HAP-1 (cell line): ENCODE measurements at places on chromosomes 4 and X.
A peak's percentile ranks its signal among the peaks of the same experiment; 100 is the strongest.

DNA sequence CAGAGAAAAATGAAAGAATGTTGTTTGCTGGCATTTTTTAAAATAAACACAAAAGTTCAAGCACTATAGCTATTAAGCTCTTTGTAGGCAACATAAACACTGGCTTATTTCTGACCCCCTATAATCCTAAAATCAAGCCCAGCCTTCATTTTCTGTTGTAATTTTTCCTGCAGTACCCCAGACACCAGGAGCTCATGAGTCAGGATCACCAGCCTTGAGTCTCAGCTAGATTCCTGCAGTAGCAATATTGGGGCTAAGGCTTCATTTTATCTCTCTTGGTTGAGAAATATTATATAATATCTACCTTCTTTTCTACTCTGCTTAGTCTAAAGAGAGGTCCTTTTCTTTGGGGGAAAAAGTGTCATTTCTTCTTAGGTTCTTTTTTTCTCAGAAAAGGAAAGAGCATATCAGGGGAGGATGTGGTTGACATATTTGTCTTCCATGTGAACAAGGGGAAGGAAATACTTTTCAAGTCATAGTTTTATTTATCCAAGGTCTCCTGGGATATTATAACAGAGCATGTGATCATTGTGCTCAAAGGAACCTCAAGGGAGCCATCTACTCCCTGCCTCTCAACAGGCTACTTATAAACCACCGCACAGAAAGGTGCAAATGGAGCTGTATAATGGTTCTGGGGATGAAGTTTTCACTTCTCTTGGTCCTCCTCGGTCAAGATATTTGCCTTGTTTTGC, 678.3 kb upstream of the NR3C2 start:
- no peak for DNase-seq

- DNase-seq: no peak
Observed at GRCh38 chr4:80054375-80054774, 18.7 kb downstream of the ANTXR2 start.

GRCh38 chrX:72245461-72246089, 6.7 kb upstream of the ERCC6L start:
- DNase-seq: peak; percentile 60

GRCh38 chr4:32087211-32087610, 1367.0 kb downstream of the PCDH7 start:
- no peak for DNase-seq

GRCh38 chrX:143571521-143571920, 54.2 kb upstream of the SPANXN3 start:
- DNase-seq: no peak

- no peak for DNase-seq
Observed at GRCh38 chrX:150694738-150695410, 1.7 kb downstream of the MTMR1 start.

DNA sequence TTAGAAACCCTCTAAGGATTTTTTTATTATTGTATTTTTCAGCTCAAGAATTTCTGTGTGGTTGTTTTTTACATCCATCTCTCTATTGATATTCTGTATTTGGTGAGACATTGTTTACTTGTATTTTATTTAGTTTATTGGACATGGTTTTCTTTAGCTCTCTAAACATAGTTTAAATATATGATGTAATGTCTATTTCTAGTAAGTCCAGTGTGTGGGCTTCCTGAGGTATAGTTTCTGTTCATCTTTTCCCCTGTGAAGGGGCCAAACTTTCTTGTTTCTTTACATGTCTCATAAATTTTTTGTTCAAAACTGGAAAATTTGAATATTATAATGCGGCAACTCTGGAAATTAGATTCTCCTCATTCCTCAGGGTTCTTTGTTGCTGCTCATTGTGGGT, 28.2 kb upstream of the ATRX start:
- no peak for DNase-seq

DNA sequence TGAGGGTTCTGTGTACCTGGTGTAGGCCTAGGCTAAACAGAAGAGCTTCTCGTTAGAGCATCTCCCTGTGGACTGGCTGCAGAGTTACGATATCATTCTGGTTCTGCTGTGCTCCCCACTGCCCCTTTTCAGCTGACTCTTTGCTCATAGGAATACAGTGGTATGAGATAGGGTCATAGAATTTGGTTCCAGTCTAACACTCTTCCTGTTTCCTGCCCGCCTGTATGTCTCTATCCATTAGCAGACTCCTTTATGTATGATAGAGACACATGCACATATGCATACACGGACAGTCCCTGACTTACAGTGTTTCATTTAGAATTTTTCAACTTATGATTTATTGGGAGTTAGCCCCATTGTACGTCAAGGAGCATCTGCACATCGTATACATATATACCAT, 15.3 kb downstream of the RNF4 start:
- no peak for DNase-seq

GRCh38 chrX:131762802-131763234, 218.9 kb downstream of the OR13H1 start:
- DNase-seq: no peak

GRCh38 chr4:41432881-41433280, 105.1 kb upstream of the LIMCH1 start:
- DNase-seq: peak; percentile 61

- no peak for DNase-seq
Observed at GRCh38 chr4:41460641-41461040, 77.3 kb upstream of the LIMCH1 start.

DNA sequence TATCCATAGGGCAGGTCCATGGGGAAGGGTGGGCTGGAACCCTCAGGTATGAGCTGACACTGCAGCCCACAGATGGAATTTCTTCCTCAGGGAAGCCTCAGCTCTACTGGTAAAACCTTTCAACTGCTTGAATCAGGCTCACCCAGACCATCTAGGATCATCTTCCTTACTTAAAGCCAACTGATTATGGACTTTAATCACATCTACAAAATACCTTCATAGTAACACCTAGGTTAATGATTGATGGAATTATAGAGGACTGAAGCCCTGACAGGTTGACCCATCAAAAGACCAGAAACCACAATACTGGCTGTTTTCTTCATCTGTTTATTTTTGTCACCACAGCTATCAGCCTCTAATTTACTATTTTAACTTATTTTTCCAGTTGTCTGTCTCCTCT, 188.9 kb upstream of the BOD1L1 start:
- no peak for DNase-seq

DNA sequence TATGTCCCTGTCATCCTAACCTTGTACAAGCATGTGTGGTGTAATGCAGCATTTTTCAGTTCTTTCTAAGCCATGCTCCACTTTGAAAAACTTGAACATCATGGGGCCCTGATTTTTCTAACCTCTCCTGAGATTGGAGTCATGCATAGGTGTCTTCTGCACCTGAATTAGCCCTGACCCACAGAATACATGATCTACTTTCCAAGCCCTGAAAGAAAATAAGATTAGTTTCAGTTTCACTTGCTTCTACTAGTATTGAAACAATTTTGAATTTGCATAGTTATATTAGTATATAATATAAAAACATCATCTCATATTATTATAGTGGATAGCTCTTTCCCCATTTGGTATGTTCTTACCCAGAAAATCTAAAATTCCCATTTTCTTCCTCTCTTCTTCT, 178.2 kb downstream of the HS3ST1 start:
- no peak for DNase-seq

DNA sequence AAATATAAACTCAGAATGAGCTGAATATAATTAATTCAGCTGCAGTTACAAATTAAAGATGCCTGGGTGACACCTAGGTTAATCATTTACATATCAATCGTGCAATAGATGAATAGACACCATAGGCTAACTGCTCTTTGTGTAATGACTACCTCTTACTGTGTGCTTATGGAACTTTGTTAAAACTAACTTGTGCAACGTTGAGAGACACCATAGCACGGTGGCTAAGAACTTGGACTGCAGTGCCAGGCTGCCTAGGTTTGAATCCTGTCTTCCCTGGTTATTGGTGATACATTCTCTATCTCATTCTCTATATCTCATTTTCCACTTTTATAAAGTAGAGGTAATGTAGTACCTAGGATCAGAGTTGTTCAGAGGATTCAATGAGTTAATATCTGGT, 46.9 kb downstream of the SMAD1 start:
- DNase-seq: peak; percentile 14

DNA sequence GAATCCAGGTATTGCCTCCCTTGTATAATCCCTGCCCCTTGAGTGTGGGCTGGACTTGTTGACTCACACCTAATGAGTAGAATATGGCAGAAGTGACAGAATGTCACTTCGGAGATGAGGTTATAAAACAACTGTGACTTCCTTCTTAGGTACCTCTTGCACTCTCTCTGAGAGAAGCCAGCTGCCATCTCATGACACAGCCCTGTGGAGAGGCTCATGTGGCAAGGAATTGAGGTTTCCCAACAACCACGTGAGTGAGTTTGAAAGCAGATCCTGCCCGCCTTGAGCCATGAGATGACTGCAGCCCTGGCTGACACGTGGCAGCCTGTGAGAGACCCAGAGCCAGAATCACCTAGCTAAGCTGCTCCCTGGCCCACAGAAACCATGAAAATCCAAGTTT, 13.5 kb downstream of the ASB11 start:
- DNase-seq: no peak

DNA sequence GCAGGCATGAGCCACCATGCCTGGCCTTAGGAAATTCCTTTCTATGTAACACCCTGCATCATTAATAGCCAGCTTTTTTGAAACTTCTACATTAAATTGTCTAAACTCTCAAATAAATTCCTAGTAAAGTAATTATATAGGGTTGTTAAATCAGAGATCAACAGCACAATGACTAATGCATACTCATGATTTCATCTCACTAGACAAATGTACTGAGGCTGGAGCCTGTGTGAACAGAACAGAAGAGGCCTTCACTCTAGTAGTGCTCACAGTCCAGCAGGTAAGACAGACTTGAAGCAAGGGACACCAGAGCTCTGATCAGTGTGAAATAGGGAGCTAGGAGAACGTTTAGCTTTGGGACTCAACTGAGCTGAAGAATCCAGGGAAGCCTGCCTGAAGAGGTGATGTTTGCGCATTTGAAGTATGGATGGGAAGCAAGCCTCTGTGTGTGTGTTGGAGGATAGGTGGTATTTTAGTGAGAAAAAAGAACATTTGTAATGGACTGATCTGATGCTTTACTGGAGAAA, 3.9 kb downstream of the ZFP42 start:
- no peak for DNase-seq

DNA sequence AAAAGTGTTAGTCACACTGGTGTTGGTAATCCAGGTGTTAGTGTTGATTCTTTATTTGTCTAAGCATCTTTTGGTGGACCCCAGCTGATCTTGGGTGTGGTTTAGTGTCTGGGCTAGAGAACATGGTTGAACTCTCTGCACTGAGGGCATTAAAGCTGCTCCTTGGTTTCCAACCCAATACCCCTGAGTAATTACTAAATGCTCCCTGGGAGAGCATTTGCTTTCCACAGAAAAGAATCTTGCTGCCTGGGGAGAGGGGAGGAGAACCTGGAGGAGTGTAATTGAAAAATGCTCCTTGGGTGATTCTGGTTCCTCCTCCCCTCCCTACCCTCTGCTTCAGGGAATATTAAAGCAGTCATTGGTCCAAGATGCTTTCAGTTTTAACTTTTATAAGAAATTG, 3.1 kb downstream of the GUCY1B1 start:
- DNase-seq: no peak

DNA sequence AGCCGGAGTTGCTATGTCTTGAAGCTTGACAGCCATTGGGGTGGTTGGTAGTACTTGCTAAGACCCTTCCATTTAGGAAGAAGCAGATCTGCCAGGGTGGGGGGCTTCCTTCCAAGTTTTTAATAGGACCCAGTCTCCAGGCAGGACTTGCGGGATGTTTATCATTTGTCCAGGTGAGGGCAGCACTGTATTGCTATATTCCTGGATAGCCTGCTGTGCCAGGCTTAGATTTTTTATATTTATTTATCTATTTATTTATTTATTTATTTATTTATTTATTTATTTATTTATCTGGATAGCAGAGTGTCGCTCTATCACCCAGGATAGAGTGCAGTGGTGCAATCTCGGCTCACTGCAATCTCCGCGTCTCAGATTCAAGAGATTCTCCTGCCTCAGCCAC, 87.4 kb upstream of the CT45A1 start:
- no peak for DNase-seq

DNA sequence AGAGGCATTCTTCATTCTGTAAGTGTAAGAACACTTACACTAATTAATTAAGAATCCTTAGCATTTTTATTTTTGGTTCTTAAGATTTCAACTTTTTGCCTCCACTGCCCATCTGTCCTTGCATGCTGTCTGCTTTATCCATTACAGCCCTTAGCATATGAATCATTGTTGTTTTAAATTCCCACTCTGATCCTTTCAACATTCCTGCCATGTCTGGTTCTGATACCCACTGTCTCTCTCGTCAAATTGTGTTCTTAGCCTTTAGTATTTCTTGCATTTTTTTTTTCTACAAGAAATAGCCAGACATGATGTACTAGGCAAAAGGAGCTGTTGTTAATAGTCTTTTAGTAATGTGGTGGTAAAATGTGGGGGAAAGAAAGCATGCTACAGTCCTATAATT, 1360.0 kb downstream of the TECRL start:
- no peak for DNase-seq

DNA sequence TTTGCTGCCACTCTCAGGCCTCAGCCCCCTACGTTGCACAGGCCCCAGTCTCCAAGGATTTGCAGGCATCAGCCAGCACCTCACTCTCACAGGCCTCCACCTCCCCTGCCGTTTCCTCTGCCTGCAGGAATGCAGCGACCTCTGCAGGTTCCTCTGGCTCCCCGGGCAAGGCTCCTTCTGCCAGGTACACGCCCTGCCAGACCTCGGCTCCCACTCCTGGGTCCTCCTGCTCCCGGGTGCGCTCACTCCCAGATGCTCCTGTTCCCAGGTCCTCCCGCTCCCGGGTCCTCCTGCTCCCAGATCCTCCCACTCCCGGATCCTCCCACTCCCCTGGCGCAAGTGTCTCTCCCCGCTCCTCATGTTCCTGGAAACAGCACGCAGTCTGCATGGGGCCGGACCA, 144.4 kb upstream of the RADX start:
- no peak for DNase-seq

DNA sequence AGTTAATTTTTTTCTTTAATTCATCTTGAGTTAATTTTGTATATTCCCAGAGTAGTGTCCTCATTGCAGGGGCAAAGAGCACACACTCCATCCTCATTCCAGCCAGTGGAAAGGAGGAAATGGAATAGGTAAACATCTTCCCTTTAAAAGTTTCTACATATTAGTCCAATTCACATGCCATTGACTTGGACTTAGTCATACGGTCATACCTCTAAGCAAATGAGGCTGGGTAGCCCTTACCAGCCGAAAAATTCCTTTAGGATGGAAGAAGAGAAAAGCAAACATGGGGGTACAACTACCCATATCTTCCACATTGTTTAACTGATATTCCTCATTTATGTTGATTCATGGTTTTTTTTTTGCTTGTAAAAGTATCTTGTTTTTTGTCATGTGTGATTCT, 37.4 kb upstream of the NDP start:
- DNase-seq: no peak

DNA sequence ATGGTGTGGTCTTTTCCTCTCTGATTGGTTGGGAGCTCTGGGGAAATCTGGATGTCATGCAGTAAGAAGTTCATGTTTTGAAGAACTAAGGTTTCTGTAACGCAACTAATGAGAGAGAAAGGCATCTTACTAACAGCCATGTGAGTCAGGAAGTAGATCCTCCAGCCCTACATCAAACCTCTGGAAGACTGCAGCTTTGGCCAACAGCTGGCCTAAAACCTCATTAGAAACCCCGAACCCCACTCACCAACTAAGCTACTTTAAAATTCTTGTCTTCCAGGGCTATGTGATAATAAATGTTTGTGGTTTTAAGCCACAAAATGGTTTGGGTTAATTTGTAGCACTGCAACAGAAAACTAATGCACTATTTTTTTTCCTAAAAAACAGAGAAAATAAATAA, 549.0 kb upstream of the GRID2 start:
- DNase-seq: no peak
